Kidney capillary endothelial cell (primary cell): ENCODE measurements at places on chromosomes 1 and 21.
A peak's percentile ranks its signal among the peaks of the same experiment; 100 is the strongest.

DNA sequence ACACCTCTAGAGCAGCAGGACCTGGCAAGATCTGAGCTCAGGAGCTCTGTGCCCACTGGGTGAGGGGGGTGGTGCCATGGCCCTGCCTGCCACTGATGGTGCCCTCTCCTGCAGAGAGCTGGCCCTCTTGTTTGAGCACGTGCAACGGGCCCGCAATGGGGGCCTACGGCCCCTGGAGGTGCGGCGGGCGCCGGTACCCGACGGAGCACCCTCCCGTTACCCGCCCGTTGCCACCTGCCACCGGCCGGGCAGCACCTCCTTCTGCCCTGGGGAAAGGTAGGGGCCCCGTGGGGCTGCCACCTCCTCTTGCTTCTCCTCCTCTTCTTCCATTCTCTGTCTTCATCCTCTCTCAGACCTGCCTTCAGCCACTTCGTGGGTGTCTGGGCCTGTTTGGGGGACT is 38.2 kb downstream of the CITED4 start:
- no peak for DNase-seq

DNA sequence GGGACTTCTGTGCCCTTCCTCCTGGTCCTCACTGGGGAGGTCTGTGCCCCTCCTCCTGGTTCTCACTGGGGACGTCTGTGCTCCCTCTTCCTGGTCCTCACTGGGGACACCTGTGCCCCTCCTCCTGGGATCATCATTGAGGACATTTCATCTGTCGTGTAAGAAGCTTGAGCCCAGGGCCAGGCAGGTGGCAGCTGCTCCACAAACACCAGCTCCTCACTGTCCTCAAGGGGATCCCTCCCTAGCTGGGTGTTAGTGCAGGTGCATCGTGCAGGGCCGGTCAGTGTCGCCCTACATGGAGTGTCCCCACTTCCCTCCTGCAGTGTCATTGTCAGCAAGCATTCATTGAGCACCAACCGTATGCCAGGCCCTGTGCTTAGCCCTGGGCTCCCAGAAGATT is 312.7 kb downstream of the PTPRU start:
- no peak for DNase-seq

GRCh38 chr1:246450611-246451251 is 56.3 kb downstream of the SMYD3 start:
- DNase-seq: peak; percentile 57

GRCh38 chr1:56464294-56464693 is 115.1 kb downstream of the PLPP3 start:
- DNase-seq: no peak

- no peak for DNase-seq
Measured at GRCh38 chr1:200414657-200415056, 4.8 kb upstream of the ZNF281 start.

GRCh38 chr1:205261946-205262691 is 34.4 kb downstream of the TMCC2 start:
- no peak for DNase-seq

- no peak for DNase-seq
Measured at GRCh38 chr1:222392556-222392955, 155.3 kb downstream of the HHIPL2 start.

- DNase-seq: no peak
Measured at GRCh38 chr1:31645274-31645568, 545 bp upstream of the PEF1 start.

DNA sequence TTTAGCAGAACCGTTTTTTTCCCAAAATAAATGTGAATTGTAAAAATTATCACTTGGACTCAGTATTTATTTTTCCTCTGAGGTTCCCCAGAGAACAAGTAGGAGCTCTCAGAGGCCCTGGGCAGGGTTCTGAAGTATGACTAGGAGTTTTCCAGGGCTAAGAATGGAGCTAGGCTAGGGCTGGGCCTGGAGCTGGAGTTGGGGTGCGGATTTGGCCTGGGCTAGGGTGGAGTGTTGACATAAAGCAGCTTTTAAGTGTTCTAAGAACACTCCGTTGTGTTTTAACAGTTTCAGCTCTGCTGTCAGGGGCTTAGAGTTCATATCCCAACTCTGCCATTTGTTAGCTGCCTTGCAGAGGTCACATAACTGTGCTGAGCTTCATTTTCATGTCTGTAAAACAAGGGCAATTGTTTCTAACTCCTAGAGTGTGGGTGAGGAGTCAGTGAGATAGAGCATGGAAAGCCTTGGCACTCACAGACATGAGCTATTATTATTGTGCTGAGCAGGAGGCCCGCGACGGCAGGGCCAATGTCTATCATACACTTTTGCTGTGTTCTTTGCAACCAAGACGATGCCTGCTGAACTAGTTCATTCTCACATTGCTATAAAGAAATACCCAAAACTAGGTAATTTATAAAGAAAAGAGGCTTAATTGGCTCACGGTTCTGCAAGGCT is 51.1 kb downstream of the LACTBL1 start:
- DNase-seq: no peak

- DNase-seq: no peak
Measured at GRCh38 chr1:20705203-20705755, 12.5 kb downstream of the KIF17 start.
